ENCODE measurements at places on chromosomes 16 and 17.
A peak's percentile ranks its signal among the peaks of the same experiment; 100 is the strongest.

- no peak for DNase-seq
These were observed 19.6 kb downstream of the ATF7IP2 start for GRCh38 chr16:10405386-10405939.

GRCh38 chr16:74623214-74623838, 16.4 kb upstream of the GLG1 start:
- DNase-seq: no peak

DNA sequence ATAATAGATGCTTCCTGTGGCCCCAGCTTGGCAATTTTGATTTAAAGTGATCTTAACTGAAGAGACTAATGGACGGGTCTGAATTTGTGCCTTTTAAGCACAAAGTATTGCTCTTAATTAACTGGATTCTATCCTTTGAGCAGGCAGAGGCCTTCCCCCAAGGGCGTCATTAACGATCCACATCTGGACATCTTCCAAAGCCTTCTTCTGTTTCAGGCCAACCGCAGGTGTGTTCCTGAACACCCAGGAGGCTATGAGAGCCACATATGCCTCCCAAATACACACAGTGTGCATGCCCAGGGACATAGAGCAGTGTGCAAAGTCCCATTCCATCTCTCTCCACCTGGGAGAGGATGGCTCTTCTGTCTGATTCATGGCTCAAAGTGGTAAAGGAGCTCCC, 42.3 kb downstream of the MAPT start:
- DNase-seq: no peak

GRCh38 chr16:48862087-48862532, 252.1 kb upstream of the N4BP1 start:
- DNase-seq: no peak

DNA sequence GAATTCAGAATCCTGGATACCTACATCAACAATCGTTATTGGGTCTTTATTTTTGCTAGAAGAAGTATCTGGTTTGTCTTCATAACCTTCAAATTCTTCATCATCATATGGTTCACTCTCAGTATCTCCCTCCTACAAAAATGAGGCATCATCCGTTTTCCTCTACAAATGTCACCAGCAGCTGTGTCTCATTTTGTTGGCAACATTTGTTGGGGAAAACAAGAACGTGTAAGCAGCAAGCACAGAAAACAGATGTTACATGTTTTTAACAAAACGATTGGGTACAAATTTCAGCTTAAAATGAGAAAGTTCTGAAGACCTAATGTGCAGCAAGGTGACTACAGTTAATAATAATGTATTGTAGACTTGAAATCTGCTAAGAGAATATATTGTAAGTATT, 8.7 kb downstream of the CCDC47 start:
- DNase-seq: no peak

DNA sequence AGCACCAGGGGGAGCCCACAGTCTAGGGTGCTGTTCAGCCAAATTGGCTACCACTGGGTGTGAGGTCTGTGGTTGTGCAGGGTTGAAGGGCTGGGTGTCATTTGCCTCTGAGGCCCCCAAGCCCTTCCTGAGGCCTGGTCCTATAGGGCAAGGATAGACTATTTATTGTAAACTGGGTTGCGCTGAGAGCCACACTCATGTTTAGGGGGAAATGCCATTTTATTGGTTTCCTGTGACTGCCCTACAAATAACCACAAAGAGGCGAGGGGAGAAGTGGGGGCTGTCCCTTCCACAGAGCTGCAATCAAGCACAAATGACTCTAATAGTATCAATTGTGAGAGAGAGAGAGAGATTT, 3.6 kb upstream of the ZCCHC14 start:
- DNase-seq: no peak

- DNase-seq: no peak
These were observed 52.1 kb upstream of the TMEM132E start for GRCh38 chr17:34527136-34527907.

DNA sequence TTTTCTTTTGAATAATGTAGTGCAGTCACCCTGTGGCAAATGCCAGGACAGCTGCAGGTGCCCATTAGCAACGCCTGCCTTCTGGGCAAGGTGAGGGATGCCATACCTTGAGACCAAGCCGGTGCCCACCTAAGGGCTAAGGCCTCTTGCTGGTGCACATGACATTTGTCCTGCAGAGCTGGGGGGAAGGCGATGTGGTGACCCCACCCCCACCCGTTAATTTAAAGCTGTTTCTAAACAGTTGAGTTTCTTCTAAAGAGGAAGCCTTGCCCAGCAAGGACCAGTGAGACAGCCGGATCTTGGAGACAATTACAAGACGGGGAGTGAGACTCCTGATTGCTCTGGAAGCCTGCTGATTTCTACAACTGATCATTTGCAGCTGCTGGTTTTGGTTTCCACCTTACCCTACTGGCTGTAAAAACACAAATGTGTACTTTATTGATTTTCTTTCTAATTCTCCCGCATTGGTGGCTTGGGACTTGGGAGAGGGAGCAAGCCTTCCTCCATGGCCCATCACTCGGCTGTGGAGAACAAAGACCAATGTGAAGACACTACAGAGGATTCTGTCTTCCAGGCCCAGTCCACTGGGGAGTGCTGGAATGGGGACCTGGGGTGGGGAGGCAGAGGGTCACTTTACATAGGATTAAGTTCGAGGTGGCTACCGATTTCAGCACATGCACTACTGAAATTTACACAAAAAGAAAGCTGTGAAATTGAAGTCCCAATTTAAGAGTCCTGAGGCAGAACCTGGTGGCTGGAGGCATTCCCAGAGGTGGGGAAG, 2.7 kb downstream of the CDK5R1 start:
- DNase-seq: no peak

DNA sequence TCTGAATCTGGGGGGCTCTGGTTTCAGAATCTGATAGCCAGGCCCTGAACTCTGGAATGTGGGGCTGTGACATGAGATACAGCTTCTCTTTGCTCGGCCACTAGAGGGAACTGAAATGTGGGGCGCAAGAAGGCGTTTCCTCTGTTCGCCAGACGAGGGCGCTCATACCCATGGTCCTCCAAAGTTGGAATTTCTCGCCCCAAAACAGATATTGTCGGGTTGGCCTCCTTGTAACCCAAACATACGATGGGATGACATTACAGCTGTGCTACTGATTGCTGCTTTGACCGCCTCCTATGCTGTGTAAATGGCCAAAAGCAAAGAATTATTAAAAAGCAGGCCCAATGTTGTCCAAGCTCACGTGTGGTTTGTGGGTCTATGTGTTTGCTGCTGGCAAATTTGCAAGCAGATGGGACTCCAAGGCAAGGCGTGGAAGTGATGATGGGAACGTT, 13.1 kb upstream of the MSI2 start:
- peak; percentile 39 for DNase-seq

DNA sequence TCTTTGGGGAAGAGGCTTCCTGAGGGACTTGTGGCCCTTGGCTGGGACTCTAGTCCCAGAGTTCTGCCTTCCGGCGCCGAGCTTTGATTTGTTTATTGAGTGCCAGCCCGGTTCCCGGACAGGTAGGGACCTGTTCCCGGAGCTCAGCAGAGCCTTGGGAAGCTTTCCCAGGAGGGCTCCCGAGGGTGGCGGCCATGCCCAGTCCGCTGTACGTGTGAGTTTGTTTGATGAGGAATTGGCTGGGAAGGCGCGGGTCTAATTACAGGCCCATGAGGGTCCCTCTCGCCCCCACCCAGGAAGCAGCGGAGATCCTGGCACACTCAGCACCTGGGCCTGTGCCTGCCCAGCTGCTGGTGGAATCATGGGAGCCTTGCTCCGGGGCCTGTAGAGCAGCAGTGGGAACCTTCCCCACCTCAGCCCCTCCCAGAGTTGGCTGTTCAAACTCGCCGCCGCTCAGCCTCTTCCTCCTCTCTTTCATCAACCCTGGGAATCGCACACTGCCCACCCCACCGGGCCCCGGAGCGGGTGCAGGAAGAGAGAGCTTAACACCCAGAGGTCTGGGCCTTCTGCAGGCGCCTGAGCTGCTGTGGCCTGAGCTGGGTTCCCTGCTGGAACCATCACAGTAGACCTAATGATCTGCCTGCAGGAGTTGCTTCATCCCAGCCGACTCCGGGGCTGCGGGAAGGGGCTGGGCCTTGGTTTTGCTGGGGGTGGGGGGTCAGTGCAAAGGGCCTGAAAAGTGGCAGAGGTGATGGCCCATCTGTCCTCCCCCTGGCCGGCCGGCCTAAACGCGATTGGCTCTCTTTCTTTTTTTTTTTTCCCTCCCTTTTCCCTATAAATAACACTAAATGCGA, 313.7 kb downstream of the SEC14L1 start:
- DNase-seq: no peak

GRCh38 chr17:31309556-31309955, 4.3 kb downstream of the EVI2B start:
- DNase-seq: no peak

GRCh38 chr17:222172-222571, 40.7 kb upstream of the DOC2B start:
- no peak for DNase-seq

DNA sequence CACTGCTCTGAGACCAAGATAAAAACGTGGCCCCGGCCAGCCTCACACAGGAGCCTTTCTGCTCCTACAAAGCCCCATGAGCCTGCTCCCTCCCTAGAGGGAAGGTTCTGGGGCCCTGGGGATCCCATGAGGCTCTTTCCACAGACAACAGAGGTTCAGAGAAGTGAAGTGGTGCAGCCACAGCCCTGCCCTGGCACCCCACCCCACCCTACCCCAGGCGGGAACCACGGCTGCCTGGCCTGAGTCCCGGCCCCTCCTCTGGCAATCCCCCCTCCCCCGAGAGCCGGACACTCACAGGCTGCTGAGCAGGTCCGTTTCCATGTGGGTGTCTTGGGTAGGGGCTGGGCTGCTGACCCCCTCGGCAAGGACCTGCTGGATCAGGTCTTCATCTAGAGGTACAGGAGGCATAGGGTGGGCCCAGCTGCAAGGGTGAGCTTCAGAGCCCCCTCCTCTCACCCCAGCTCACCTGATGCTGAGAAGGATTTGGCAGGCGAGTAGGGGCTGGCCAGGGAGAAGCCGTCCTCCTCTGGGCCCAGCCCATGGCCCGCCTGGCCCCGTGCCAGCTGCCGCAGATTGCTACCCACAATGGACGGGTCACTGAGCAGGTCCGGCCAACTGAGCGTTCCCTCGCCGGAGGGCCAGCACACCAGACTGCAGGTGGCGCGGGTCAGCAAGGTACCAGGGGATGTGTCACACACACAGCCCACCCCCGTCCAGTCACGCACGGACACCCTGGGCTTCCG, 38.7 kb downstream of the PKD1 start:
- DNase-seq: no peak

DNA sequence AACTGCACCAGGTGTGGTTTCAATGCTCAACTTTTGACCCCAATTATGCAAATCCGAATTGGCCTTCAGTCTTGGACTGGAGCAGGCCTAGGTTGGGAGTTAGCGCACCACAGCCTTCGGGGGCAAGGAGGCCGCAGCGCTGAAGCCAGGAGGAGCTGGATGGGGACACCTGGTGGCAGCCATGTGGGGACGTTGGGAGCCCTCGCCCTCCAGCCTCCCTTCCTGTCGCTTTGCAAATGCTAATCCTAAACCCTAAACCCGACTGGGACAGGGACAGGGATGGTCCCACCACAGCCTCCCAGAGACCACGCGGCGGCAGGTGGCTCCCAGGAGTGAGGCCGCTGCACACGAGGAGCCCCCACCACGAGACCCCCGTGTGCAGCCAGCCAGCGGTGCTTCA, 58.7 kb downstream of the KLHDC4 start:
- DNase-seq: no peak

- DNase-seq: no peak
These were observed 53.0 kb upstream of the GAS7 start for GRCh38 chr17:10251212-10251948.

- no peak for DNase-seq
These were observed 14.5 kb downstream of the KANSL1 start for GRCh38 chr17:46178550-46179214.

DNA sequence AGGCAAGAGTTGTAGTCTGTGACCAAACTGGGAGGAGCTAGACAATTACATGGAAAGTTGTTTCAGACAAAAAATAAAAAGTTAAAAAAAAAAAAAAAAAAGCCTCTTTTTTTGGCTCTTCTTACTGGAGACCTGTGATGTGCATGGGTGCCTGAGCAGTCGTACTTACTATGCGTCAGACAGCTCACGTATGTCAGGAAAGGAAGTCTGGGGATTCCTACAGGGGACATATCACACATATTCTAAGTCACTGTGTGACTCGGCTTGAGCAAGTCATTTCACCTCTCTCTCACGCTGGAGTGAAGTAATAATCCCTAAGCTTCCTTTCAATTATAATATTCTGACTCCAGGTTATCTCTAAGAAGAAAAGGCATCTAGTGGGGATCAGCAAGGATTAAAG, 6.0 kb downstream of the SLFN14 start:
- no peak for DNase-seq

DNA sequence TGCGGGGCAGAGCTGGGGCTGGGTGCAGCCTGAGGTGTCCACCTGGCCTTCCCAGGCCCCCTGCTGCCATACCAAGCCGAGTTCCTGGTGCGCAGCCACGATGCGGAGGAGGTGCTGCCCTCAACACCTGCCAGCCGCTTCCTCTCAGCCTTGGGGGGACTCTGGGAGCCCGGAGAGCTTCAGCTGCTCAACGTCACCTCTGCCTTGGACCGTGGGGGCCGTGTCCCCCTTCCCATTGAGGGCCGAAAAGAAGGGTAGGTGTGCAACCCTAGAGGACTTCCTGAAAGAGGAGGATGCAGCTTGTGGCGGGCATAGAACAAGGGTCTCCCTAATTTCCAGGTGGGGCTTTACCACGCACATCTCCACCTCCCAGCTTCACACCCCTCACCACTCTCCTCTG, 2.5 kb downstream of the SGCA start:
- no peak for DNase-seq

DNA sequence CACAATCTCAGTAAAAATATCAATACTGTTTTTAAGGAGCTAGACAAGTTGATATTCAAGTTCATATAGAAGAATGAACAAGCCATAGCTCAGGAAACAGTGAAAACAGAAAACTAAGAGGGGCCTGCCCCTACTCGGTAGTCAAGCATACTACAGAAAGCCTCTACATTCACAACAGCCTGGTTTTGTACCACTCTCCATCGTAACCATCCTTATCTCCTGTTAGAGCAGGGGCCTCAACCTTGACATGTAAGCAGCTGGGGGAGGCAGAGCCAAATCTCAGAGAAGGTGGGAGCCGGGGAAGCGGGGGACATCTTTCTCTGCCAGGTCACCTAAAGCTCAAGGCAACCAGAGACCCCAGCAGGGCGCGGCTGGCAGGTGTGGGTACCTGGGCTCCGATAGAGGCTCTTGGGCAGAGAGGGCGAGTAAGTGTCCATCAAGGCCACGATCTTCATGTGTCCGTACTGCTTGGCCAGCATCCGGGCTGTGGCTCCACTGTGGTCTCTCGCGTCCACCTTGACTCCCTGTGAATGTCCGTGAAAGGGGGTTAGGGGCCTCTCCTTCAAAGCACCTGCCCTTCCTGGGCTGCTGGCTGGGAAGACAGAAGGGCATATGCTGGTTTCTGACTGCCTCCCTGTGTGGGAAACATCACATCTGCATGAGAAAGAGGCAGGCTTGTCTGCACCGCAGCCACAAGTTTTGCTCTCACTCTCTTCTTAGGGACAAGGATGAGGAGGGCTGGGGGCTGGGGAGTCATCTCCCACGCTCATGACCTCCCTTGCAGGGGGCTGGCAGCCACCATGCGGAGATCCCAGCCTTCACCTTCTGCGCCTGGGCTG, 20.2 kb downstream of the ANKS3 start:
- DNase-seq: no peak

GRCh38 chr16:4529085-4530060, 9.2 kb downstream of the CDIP1 start:
- no peak for DNase-seq

- no peak for DNase-seq
These were observed 9.8 kb downstream of the DNAJA3 start for GRCh38 chr16:4435337-4436067.
